Right ventricle myocardium inferior (tissue), 1 donor: ENCODE measurements at places on chromosomes 5 and 9. TPM values are rescaled to one million over a fixed set of nuclear protein-coding genes. Genes with fewer than 3 reads are reported as not detected.
A peak's percentile ranks its signal among the peaks of the same experiment; 100 is the strongest.

GRCh38 chr5:56464935-56465768 lies 232.0 kb upstream of the ANKRD55 start:
- no peak for DNase-seq

DNA sequence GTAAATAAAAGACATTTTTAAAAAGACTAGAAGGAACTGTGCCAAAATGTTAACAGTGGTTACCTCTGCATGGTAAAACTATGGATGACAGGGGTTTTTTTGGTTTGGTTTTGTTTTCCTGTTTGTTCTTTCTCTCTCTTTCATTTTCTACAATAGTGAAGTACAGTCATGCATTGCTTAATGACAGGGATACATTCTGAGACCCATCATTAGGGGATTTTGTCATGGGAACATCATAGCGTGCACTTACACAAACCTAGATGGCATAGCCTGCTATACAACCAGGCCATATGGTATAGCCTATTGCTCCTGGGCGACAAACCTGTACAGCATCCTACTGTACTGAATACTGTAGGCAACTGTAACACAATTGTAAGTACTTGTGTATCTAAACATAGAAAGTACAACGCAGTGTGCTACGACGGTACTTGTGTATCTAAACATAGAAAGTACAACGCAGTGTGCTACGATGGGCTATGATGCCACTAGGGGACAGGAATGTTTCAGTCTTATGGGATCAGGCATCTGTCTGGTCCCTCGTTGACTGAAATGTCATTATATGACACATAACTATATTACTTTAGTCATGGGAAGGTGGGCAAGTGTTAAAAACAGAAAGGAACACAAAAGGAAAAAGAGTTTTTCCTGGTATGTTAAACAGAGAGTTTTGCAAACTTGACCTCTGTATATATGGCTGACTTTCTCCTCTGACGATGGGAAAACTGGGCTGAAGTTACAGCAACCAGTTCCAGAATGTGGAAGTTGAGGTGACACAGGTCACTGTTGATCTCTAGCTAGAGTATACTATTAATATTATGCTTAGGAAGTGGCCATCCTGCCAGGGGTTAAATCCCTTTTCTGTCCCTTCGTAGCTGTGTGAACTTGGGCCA lies 7.4 kb upstream of the ADAM19 start:
- no peak for DNase-seq

- DNase-seq: peak; percentile 69
These were observed 66.7 kb downstream of the ZNF462 start for GRCh38 chr9:106929471-106930177.

DNA sequence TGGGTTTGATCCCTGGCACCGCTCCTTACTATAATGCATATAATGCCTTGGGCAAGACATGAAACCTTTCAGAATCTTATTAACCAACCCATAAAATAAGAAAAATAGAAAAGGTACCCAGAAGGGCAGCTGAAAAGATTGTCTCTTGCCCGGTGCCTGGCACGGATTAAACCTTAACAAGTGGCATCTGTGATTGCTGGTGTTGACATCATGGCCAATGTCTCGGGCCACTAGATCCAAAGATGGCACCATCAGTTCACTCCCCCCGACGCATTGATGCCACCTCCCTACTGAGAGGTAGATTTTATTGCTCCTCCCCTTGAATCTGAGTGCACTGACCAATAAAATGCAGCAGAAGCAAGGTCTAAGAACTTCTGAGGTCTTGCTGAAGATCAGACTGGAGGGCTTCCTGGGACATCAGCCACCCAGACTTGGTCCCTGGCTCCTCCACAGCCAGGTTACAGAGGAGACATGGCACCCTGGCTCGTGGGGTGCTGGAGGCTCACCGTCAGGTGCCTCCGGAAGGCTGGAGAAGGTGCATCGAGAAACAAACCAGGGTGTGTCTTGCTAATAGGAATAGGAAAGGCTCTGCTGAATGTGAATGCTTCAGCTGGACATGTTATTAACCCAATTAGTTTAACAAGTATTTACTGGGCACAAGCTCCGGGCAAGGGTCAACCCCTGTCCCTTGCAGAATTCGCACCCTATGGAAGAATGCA lies 80.0 kb upstream of the COL5A1 start:
- DNase-seq: no peak

DNA sequence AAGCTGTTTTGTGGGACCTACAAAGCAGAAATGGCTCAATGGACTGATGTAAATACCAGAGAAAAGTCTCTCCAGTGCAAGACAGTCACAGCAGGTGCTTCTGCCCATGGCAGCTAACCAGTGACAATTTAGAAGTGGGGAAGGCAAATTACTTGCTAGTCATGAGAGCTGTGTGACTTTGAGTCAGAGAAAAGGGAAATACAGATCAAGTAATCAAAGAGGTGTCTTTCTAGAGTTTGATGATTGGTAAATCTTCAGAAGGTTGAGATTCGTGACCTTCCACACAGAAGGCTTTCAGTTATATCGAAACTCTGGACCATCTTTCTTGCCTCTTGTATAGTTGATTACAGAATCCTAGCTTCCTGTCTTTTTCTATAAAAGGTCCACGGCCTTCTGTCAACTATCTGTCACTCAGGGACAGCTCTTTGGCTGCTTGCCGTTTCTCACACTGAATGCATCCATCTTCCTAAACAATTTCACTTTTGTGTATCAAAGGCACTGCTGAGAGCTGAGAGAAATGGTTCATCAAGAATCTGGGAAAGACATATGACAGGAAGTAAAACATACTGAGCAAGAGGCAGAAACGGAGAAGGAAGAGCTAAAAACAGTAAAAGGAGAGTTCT lies 993.9 kb upstream of the ACO1 start:
- DNase-seq: no peak

DNA sequence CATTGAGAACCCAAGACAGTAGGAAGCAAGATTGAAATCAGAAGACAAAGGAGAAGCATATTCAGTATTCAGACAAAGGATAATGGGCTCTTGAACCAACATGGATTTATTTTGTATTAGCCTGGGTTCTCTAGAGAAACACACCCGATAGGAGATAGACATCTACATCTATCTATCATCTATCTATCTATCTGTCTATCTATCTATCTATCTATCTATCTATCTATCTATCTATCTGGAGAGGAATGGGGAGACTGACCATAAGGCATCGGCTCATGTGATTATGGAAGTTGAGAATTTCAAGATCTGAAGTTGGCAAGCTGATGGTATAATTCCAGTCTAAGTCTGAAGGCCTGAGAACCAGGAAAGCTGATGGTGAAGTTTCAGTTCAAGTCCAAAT lies 13.4 kb downstream of the COX7C start:
- no peak for DNase-seq

GRCh38 chr5:16673241-16674201 lies 56.7 kb upstream of the RETREG1 start:
- DNase-seq: no peak

GRCh38 chr5:434443-435146 lies 8.4 kb upstream of the EXOC3 start:
- no peak for DNase-seq

DNA sequence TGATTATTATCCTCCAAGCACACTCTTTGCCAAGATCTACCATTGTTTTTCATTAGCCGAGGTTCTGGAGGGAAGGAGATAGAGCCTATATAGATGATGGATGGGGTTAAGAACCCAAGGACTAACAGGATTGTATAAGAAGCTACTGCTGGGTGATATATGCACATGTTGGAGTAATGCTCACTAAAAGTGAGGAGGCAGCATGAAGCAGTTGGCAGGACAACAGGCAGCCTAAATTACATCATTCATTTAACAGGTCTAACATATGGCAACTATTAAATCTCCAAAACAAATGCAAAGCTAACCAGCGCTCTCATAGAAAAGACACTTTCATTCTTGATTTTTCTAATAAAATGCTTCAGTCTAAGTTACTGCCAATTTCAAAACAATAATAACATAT lies 293.2 kb downstream of the EPB41L4A start:
- no peak for DNase-seq

The WDR31 gene
- total RNA-seq: 13.0 TPM

The OSMR gene
- 14.1 TPM for total RNA-seq

The MXD3 gene
- 2.0 TPM for total RNA-seq

The FAM163B gene
- 0.22 TPM for total RNA-seq
